ENCODE measurements at places on chromosomes 11 and 22.
A peak's percentile ranks its signal among the peaks of the same experiment; 100 is the strongest.

DNA sequence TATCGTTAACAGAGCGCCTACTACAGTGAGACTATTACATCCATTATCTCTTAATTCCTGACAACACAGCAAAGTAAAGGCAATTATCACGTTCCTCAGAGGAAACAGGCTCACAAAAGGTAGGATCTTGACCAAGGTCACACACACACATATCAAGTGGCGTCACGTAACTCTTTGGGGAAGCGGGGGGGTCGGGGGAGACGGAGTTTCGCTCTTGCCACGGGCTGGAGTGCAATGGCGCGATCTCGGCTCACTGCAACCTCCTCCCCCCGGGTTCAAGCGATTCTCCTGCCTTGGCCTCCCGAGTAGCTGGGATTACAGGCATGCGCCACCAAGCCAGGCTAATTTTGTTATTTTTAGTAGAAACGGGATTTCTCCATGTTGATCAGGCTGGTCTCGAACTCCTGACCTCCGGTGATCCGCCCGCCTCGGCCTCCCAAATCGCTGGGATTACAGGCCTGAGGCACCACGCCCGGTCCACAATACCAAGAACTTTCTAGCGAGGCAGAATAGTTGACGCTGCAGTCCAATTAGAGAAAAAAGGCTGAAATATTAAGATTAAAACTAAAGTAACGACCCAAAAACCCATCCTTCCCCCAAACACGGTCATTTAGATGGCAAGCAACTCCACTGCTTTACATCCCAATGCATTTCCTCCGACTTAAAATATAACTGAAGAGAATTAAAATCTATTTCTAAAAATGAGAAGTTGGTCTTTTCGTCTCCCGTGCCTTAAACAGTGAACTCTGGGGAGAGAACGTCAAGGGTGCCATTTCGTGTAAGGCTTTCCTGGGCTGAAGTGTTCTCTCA lies 1.2 kb downstream of the DDX17 start:
- no peak for DNase-seq

DNA sequence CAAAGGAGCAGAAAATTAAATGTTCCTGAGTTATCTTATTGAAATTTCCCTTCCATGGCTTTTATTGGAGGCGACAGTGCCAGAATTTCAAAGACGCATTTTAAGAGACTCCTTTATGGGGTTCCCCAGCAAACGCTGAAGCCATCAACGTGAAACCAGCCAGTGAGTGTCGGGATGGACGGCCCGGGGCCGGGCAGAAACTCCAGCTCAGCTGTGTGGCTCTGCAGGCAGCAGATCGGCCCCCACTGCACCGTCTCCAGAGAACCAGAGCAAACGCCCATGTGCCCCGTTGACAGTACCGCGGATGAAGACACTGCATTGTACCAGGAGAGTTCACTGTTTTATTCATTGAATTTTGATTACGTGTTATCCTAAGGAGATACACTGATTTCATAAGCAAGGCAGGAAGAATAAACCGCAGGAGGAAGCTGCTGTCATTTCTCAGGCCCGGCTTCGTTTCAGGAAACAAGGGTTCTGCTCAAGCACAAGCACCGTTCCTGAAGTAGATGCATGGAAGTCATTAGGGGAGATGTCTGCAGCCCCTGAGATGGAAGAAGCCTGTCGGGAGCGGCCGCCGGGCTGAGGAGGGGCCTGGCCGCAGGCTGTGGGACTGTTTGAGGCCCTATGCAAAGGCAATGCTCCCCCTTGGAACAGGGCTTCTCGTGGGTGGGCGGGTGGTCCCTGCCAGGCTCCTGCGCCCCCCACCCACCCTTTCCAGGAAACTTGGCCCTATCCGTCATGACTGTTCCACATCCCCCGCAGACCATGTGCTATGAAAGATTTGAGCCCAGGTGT lies 639.7 kb downstream of the TBC1D22A start:
- no peak for DNase-seq

DNA sequence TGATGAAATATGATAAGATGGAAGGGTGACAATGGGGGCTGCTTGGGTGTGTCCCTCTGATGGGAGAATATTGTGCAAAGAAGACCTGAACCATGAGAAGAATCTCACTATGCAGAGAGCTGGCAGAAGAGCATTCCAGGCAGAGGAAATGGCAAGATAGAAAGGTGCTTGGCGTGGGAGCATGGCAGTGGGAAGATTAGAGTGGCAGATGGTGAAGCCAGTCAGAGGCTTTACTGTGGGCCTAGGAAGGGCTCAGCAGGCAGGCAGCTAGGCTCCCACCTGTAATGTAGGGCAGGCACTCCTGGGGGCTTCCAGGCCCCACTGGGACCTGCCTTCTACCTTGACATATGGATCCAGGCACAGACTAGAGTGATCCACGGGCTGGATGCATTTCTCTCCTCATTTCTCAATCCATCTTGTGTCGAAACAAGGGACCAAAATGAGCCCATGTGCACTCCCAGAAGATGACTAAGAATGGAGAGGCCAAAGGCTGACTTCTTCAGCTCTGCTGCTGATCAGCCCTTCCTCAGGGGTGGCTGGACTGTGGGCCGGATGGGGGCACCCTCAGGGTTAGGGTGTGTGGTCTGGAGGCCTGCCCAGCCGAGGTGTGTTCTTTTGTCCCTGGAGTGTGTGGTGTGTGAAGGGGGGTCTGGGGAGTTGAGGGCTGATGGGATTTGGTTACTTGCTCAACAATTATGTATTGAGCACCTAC lies 88.3 kb downstream of the TSPAN18 start:
- peak; percentile 48 for DNase-seq

GRCh38 chr11:69353696-69354544 lies 60.0 kb downstream of the MYEOV start:
- no peak for DNase-seq

DNA sequence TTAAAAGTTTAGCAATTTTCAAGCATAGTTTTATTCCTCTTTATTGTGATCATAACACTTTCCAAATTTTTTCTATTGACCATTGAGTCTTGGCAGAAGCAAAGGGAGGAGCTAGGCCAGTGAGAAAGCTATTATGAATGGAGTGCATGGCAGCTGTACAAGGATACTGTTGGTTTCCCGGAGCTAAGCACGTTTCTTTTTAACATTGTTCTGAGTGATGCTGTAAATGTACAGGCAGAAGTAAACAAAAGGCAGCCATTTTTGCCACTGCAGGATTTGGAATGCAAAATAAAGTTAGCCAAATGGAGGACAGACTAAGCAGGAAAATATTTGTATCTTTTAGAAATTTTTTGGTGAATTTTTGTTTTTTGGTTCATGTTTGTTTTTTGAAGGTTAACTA lies 16.2 kb downstream of the CBL start:
- DNase-seq, result peak; percentile 37

DNA sequence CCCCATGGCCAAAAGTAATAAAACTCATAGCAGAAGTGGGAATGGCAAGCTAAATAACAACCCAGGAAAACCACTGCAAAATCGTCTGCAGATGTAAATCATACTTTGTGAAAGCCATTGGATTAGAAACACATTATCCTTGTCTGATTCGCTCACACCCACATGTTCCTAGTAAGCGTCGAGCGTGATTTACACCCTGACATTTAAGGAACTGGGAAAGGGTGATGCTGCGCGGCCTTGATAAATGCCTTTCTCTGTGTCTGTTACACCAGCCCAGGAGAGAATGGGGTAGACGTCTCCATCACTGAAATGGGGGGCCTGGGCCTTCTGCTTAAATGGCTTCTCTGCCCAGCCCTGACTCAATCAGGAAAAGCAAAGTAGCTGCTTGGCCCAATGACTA lies 162.7 kb downstream of the NTM start:
- DNase-seq, result no peak

- DNase-seq, result no peak
These were observed 30.5 kb downstream of the NFAM1 start for GRCh38 chr22:42401535-42402334.

GRCh38 chr11:75352588-75353206 lies 1.2 kb upstream of the ARRB1 start:
- DNase-seq, result no peak

DNA sequence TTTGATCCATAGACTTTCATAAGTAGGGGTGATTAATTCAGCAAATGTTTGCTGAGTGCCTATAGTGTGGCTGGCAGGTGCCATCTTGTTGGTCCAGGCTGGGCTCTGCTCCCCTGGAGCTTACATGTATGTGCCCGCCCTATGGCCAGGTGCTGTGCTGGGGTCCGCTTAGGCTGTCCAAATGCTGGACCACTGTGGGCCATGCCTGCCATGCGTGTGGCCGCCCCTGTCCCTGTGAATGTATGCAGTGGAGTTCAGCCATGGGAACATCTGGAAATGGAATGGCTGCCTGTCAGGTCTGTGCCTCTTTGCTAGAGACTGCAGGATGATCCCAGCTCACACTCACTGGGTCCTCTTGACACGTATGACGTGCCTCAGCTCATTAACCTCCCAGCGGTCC lies 594.6 kb downstream of the TBC1D22A start:
- no peak for DNase-seq

DNA sequence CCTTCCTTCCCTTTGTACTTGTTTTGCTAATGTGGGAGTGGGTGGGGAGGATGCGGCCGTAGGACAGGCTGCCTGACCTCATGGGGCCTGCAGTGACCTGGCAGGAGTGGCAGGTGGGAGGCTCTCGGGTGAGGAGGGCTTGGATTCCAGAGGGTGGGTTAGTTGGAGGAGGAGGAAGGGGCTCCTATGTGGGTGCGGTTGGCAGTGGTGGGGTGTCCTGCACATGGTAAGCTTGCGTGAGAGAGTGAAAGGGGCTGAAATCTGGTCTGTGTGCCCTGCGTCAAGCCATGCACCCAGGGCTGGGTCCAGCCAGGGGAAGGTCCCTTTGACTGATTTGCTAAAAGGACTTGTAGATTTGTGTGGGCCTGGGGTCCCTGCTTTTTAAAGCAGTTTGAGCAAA lies 90.7 kb upstream of the OR4B1 start:
- no peak for DNase-seq

DNA sequence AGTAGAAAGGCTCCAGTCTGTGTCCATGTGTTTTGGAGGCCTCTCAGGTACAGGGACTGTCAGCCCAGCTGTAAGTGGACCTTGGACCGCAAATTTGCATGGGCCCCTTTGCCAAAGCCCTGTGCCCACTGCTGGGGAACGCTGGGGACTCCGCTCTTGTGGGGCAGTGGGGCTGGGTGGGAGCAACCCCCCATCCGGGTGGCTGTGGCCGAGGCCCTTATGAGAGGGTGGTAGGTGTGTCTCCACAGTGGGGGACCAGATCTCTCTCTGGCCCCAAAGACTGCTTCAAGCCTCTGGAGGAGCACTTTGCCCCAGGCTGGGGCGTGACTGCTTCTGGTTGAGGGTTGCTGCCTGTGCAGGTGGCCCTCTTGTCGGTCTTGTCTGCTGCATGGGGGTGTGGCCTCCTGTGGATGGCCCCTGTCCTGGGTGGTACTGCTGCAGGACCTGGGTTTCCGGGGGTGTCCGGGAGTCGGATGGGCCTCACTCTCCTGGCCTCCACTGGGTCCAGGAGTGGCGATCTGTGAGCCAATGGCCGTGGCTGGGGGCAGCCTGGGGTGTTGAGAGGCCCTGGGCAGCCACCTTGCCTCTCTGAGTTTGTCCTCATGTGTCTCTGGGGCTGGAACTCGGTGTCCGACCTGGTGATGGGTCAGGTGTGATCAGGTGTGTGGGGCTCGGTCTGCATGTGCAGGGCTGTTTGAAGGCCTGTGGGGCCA lies 15.9 kb downstream of the KCNQ1 start:
- DNase-seq, result no peak

GRCh38 chr22:31223786-31224191 lies 11.7 kb downstream of the LIMK2 start:
- no peak for DNase-seq

- no peak for DNase-seq
These were observed 424.6 kb downstream of the BRD1 start for GRCh38 chr22:49403102-49403501.

GRCh38 chr11:36109590-36109849 lies 165.7 kb downstream of the LDLRAD3 start:
- DNase-seq, result no peak

DNA sequence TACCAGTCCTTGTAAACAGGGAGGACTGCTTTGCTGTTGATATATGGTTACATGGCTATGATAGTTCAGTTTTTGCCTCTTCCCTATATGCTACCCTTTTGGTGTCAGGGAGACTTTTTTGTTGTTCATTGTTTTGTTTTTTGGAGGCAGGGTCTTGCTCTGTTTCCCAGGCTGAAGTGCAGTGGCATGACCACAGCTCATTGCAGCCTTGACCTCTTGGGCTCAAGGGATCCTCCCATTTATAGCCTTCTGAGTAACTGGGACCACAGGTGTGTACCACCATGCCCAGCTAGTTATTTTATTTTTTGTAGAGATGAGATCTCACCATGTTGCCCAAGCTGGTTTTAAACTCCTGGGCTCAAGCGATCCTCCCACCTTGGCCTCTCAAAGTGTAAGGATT lies 38.6 kb upstream of the SPTBN2 start:
- no peak for DNase-seq
